ENCODE measurements at places on chromosomes 5 and 9. TPM values are rescaled to one million over a fixed set of nuclear protein-coding genes. Genes with fewer than 3 reads are reported as not detected.

PCDHGA2 gene
- total RNA-seq: 8.5 TPM

- no peak for DNase-seq
Measured at GRCh38 chr5:135608361-135608760, 29.6 kb upstream of the CXCL14 start.

PCDHGC3 gene
- total RNA-seq: 99.9 TPM

DNA sequence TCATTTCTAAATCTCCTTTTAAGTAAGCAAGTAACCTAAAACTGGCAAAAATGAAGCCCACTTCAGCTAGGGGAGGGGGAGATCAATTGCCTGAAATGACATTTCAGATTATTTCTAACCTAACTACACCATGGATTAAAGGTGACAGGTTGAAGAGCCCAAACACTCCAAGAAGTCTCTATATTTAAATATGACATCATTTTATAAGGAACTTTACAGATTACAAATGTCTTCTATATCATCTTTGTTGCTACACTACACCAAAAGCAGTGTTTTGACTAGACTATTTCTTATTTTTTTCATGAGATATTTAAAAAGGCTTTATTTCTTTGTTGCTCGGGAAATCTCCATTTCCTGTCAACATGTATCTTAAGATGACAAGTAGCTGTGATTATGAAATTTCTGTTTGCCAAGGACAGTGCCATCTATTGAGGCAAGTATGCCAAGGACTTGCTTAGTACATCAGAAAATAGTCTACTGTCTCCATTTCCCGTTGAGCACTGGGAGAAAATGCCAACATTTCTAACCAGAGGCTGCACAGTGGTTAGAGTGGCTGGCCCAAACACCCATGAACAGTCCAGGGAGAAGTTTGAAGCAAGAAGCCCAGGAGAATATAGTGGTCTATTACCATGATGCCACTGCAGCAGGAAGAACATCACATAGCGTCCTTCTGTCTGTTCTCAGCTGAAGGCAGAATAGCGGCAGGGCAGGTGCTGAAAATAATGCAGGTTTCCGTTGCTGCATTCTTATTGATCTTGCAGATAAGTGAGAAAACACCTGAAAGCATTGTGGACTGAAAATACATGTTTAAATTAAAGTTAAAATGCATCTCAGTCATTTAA lies 93.4 kb upstream of the ITGA2 start:
- no peak for DNase-seq

- DNase-seq: no peak
Measured at GRCh38 chr5:159182691-159183090, 26.7 kb downstream of the RNF145 start.

C9 gene
- total RNA-seq: not detected

ARID3C gene
- total RNA-seq: not detected

Data from thoracic aorta (tissue), 2 donors.